ENCODE measurements at places on chromosomes 11 and 22.

- no peak for DNase-seq
Measured at GRCh38 chr22:40400159-40400558, 29.8 kb downstream of the SGSM3 start.

- no peak for DNase-seq
Measured at GRCh38 chr11:61102667-61103571, 630 bp downstream of the CD5 start.

DNA sequence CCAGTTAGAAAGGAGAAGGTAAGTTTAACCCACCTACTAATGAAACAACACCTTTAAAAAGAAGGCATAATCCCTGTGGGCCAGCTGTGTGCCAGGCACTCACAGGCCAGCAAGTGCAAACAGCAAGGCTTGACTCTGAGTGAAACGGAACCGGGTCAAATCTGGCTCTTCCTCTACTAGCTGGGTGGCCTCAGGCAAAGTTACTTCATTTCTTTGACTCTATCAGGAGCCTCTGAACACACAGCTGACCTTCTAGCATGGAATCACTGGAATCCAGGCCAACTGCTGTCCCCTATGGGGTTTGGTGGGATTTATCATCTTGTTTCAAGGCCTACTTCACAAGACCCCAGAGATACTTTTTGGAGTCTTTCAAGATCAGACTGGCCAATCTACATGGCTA, 3.3 kb downstream of the RAB38 start:
- no peak for DNase-seq

GRCh38 chr11:5118893-5119292, 19.3 kb downstream of the OR52A5 start:
- no peak for DNase-seq

- DNase-seq, result no peak
Measured at GRCh38 chr11:134014511-134014910, 54.4 kb upstream of the JAM3 start.

DNA sequence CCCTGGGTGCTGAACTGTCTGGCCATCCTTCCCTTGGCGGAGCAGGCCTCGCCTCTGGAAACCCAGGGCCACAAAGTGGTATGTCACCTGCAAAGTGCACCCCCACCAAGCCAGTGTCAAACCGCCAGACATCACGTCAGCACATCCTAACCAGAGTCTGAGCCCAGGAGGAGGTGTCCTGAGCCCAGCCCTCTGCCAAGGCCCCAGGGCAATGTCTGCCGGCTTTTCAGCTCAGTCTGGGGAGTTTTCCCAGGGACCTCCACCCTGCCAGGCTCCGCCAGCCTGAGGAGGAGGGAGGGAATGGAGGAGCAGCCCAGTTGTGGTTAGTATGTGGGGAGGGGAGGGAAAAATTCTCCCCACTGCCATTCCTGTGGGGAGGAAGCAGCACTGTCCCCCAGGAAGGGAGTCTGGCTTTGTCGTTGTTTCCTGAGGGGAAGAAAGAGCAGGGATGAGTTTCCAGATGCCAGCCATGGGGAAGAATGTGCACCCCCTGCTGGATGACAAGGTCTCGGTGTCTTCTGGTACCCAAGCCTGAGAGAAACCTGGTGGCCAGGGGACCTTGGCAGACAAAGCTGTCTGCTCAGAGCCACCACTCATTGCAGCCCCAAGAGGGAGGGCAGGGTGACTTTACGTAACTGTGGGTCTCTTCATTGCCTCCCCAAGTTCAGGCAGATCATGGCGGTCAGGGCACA, 81.4 kb upstream of the CD82 start:
- no peak for DNase-seq

- no peak for DNase-seq
Measured at GRCh38 chr11:83831929-83832328, 545.8 kb upstream of the CCDC90B start.

DNA sequence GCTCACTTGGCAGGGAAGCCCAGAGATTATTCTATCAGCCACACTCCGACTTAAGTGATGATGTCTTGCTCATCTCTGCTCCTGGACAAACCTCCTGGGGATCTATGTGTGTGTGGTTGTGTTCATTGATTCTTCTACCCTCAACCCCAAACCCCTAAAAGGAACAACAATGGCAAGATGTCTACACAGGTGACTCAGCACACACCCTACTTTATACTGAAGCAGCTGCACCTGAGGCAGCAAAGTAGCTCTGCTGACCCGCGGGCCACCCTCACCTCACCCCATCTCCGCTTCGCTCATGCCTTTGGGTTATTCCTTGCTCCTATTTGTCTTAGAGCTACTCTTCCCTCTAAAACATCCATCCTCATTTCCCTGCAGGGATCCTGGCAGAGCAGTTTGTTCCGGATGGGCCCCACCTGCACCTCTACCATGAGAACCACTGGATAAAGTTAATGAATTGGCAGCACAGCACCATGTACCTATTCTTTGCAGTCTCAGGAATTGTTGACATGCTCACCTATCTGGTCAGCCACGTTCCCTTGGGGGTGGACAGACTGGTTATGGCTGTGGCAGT, 38.7 kb downstream of the TMEM45B start:
- no peak for DNase-seq

DNA sequence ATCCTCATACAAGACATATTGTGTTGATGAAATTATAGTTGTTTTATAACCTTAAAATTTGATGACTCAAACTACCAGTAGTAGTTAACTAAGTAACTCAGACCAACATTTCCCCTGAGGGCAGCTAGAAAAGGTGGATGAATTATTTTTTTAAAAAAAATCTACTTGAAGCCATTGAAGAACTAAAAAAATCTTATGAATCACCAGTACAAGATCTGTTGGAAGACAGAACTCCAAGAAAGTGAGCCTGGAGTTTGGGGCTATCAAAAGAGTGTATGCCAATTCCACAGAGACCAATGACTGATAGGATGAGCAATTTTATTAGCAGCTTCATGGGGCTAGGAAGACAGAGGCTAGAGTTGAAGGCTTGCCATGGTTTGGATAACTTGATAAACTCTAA, 72.4 kb downstream of the CYP2R1 start:
- DNase-seq, result no peak

- no peak for DNase-seq
Measured at GRCh38 chr22:48488149-48488551, 1339.5 kb downstream of the BRD1 start.
